ENCODE measurements at places on chromosomes 2 and 18. TPM values are rescaled to one million over a fixed set of nuclear protein-coding genes. Genes with fewer than 3 reads are reported as not detected.

- no peak for DNase-seq
Measured at GRCh38 chr18:76953583-76954233, 131.4 kb downstream of the ZNF236 start.

GRCh38 chr2:109226622-109227021 is 97.6 kb downstream of the SH3RF3 start:
- DNase-seq = no peak

ANKRD62 gene
- not detected for total RNA-seq

GRCh38 chr2:11299439-11299838 is 45.0 kb downstream of the ROCK2 start:
- DNase-seq = no peak

GRCh38 chr2:16397681-16398475 is 267.8 kb downstream of the CYRIA start:
- no peak for DNase-seq

DNA sequence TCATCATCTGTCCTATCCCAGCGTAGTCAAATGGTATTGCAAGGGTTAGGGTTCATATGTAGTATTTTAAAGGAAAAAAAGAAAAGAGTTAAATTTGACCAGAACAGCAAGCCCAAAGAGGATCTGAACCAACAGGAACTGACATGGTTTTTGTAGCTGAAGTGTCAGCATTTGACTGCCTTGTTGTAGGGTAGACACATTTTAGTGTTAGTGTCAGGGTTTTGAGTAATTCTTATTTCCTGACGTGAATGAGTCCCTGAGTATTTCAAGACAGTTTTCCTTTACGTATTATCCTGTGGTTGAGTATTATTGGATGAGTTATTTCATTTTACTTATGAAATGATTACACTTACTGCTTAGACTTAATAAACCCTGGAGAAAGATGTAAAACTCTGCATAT is 173.3 kb upstream of the ZEB2 start:
- DNase-seq = no peak

DNA sequence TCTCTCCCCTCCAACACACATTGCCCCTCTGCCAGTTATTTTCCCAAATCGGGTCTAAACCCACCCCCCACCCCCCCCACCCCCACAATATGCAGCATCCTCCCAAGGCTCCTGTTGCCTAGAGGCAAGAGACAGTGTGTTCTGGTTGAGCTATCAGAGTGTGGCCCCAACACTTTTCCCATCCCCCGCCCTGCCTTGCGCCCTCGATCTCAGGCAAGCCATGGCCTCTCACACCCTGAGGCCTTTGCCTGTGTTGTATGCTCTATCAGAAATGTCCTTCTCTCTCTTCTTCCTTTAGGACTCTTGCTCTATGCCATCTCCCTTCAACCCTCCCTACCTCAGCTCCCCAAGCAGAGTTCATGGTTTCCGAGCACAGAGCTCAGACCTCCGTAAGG is 9.5 kb upstream of the GRHL1 start:
- no peak for DNase-seq

DNA sequence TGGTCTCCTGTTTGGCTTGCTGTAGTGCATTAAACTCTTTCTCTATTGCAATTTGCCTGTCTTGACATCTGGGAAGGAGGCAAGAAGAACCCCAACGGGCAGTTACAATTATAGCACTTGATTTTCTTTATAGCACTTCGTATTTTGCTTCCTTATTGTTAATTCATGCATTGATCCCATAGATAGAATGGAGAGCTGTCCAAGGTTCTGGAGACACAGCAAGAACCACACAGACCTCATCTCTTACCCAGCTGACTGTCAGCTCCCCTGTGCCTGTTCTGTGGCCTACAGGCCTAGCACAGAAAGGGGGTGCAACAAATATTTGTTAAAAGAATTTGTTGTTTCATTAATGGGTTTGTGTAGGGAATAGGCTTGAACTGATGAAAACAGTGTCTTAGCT is 194.3 kb downstream of the GALNT1 start:
- DNase-seq = no peak

- no peak for DNase-seq
Measured at GRCh38 chr18:7205346-7205745, 25.5 kb upstream of the LRRC30 start.

ASAP2 gene
- total RNA-seq = 0.26 TPM

GCKR gene
- total RNA-seq = not detected

COL3A1 gene
- not detected for total RNA-seq

DNA sequence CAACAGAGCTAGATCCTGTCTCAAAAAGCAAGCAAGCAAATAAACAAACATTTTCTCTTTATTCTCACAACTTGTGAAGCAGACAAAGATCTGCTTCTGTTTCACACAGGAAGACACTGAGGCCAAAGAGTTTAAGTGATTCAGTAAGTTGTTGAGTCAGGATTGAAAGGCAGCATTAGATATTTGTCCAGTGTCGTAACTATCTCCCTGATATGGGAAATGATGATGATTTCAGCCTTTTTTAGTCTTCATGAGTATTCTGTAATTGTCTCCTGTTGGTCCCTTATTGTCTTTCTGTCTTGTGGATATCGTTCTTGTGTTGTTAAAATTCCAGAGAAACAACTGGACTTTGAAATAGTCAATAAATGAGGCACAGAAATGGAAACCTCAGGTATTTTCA is 59.6 kb downstream of the GATA6 start:
- DNase-seq = no peak

DNA sequence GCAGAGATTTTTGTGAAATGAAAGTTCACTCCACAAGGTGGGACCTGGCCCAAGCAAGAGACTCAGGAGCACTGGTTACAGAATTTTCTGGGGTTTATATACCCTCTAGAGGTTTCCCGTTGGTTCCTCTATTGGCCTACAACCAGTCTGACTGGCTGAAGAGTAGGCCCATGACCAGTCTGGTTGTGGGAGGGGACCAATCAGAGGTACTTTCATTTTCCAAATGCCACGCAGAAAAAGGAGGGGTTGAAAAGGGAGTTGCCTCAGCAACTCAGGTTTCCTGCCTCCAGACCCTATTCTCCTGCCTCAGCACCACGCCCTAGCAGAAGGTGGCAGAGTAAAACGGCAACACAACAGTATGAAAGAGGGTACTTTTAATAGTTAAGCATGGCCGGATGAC is 98.4 kb downstream of the COLEC12 start:
- no peak for DNase-seq

- no peak for DNase-seq
Measured at GRCh38 chr2:181122601-181123000, 142.2 kb downstream of the UBE2E3 start.

- no peak for DNase-seq
Measured at GRCh38 chr2:147017951-147018645, 826.7 kb upstream of the ACVR2A start.

SP5 gene
- not detected for total RNA-seq

DNA sequence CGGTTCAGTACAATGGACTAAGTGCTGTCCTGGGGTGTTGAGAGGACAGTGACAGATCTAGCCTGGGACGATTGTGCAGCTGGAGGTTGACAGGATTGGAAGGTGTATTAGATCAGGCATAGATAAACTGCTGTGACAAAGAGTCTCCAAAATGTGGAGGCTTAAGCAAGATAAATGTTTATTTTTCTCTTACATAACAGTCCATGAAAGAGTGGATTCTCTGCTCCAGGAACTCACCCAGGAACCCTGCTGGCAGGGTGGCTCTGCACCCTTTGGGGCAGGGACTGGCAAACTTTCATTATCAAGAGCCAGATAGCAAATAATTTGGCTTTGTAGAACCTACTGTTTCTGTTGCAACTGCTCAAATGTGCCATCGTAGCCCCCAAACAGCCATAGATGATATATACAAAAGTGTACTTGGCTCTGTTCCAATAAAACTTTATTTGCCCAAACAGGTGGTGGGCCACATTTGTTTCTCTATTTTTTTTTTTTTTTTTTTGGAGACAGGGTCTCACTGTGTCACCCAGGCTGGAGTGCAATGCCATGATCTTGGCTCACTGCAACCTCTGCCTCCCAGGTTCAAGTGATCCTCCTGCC is 9.7 kb downstream of the HRH4 start:
- no peak for DNase-seq

GRCh38 chr18:53991202-53991601 is 233.3 kb downstream of the MBD2 start:
- no peak for DNase-seq

- DNase-seq = peak; percentile 64
Measured at GRCh38 chr2:121648206-121649148, 785 bp downstream of the CLASP1 start.
